Stimulated activated naive B cell treated with anti-CD40 and anti-IgM and Interleukin-4, amounts not matched to agents 10 μg/mL and 1 μg/mL and 100 μg/mL, for 72 hours (primary cell): ENCODE measurements at places on chromosomes 7 and 10.

DNA sequence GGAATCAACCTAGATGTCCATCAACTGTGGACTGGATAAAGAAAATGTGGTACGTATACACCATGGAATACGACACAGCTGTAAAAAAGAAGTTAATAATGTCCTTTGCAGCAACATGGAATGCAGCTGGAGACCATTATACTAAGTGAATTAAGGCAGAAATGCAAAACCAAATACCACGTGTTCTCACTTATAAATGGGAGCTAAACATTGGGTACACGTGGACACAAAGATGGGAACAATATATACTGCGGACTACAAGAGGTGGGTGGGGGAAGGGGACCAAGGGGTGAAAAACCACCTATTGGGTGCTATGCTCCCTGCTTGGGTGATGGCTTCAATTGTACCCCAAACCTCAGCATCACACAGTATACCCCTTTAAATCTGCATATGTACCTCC, 385.5 kb downstream of the SORCS3 start:
- no peak for DNase-seq

GRCh38 chr7:85750454-85750949, 563.6 kb upstream of the SEMA3D start:
- DNase-seq = no peak

- DNase-seq = no peak
Observed at GRCh38 chr7:91288208-91288824, 24.1 kb downstream of the FZD1 start.

DNA sequence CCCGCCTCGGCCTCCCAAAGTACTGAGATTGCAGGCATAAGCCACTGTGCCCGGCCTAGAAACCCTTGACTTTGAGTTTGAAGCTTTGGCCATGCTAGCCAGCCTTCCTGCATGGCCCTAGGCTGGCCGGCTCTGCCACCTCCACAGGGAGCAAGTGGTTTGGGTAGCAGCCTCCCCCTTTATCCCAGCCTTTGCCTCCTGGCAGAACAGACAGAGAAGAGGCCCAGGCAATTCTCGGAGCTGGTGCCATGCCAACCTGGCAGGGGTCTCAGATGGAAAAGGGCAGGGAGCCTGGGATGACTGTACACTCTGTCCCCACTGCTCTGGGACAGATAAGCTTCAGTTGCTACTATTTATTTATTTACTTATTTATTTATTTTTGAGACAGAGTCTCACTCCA, 39.4 kb downstream of the SRRM3 start:
- DNase-seq = no peak

DNA sequence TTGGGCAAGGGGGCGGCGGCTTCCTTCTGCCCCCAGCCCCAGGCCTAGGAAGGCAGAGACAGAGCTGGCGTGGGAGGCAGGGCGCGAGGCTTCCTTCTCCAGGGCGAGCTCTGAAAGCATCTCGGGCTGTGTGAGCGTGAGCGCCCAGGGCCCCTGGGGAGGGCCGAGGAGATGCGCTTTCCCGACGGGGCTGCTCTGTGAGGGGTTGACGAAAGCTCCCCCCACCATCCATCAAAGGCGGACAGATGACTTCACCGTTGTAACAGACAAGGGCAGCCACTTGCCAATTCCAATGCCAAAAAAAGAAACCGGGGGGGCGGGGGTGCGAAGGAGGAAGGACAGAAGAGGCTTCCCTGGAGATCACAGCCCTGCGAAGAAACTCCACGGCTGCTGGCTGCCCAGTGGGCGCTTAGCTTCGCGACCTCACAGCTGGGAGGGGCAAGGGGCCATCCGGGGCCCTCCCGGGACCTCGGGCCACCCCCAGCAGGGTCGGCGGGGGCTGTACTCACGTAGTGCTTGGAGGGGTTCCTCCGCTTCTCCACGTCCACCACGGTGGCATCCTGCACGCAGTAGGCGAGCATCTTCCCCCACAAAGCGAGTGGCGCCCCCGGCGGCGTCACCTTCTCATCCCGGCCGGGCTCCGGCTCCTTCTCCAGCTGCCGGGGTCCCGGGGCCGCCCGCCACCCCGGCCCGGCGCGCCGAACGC, 537 bp downstream of the SH3PXD2A start:
- DNase-seq = no peak

DNA sequence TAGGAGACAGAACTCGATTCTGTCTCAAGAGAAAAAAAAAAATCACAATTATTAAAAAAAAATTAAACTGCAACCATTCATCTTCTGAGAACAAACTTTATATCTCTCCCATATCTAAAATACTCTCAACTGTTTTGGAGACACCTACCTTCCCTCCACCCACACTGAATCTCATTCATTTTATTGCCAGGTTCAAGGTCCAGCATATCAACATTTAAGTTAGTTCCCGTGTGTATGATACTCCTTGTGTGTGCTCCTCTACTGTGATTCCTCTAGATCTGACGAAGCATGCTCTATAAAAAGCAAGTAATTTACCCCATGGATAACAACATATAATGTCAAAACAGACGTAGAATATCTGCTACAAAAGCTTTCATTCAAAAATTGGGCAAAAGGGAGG, 351.8 kb upstream of the SORCS1 start:
- no peak for DNase-seq

DNA sequence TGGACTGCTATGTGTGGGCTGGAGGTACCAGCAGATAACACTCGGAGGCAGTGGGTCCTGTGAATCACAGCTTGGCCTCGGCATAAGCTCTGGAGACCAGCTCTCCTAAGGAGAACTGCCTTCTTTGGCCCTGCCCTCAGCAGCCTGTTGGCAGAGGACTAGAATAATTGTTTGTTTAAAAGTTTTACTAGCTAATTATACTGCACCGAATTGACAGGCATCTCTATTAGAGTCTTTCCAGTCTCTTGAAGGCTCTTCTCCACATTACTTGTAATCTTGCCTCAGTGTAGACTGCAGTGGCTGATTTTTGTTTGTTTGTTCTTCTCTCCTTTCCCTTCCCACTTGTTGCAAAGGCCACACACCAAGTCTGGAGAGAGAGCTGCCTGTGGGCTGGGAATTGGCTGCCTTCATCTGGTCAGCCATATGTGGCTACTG, 183.2 kb downstream of the AUTS2 start:
- DNase-seq = no peak

GRCh38 chr7:28151965-28152364, 28.6 kb downstream of the JAZF1 start:
- DNase-seq = no peak

DNA sequence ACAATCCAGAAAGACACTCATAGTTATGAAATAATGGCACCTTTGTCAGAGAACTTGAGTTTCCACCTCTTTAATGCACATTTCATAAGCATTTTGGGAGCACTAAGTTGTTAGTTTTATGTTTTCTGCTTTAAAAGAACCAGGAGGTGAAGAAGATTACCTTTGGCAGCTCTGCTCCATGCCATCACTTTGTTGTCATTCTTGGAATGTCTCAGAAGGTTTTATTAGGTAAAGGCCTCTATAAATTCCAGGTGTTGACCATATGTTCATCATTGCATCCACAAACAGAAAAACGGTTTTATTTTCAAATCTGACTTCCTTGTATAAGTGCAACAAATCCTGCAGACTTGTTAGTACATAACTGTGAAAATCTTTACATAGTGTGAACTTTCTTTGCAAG, 424.8 kb downstream of the MDFIC start:
- no peak for DNase-seq

- DNase-seq = no peak
Observed at GRCh38 chr7:128831178-128831993, 1.2 kb downstream of the FLNC start.

DNA sequence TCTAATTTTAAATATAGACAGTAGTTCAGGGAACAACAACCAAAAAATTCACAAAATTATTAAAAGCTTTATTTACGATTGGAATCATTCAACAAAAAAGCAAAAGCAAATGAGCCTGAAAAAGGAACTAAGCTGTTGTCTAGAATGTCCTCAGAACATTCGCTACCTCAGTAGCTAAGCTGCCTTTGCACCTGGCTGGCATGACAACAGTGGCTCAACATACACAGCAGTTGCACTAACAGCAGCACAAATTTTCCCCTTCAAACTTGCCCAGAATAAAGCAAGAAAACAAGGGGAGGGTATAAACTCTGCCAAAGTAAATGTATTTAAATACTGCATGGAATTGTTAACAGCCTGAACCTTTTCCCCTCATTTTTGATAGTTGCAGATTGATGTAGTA, 70.4 kb upstream of the GRID1 start:
- DNase-seq = no peak

GRCh38 chr10:30116041-30116491, 56.7 kb upstream of the JCAD start:
- DNase-seq = no peak

GRCh38 chr10:23892296-23892695, 316.6 kb upstream of the KIAA1217 start:
- no peak for DNase-seq

DNA sequence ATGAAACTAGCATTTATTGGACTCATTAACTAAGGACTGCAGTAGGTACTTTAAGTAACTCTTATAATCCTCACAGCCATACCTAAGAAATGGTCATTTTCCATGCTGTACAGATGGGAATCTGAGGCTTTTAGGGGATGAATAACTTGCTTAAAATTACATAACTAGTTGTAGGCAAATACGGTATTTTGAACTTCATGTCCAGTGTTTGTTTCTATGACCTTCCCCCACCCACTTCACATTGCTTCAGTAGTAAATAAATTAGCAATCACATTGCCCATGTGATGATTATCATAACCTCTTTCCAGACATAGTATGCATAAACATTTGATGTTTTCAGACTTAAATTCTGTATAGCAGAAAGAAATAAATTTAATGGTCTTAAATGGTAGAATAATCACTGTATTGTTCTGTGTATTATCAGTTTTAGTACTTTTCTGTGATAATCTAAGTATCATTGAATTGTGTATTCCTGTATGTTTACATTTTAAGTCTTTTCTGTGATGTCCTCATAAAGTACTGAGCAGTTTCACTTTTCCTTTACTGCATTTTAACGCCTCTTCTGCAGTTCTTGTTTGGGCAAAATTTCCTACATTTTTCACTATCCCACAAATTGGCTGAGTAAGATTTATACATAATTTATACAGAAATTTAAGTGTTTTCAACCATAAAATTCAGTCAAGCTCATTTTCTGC, 48.3 kb downstream of the ANKIB1 start:
- no peak for DNase-seq

- no peak for DNase-seq
Observed at GRCh38 chr10:17652585-17652984, 8.6 kb downstream of the STAM start.

GRCh38 chr10:112689327-112690072, 242.5 kb downstream of the VTI1A start:
- no peak for DNase-seq

DNA sequence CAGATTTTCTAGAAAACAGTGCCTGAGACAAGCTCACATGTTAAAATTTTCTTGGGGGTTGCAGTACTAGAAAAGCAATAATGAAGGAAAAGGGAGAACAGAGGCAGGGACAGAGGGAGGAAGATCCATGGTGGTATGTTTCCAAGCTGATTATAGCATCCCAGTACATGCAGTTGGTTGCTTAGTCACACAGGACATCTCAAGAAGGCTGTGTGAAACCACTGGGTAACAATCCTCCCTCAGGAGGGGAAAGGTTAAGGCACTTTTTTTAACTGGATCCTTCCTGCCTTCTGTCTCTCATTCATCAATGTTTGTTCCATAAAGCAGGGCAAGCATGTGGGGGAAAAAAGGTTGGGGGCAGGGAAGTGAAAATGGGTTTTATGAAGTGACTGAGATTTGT, 6.1 kb upstream of the IMMP2L start:
- DNase-seq = no peak

DNA sequence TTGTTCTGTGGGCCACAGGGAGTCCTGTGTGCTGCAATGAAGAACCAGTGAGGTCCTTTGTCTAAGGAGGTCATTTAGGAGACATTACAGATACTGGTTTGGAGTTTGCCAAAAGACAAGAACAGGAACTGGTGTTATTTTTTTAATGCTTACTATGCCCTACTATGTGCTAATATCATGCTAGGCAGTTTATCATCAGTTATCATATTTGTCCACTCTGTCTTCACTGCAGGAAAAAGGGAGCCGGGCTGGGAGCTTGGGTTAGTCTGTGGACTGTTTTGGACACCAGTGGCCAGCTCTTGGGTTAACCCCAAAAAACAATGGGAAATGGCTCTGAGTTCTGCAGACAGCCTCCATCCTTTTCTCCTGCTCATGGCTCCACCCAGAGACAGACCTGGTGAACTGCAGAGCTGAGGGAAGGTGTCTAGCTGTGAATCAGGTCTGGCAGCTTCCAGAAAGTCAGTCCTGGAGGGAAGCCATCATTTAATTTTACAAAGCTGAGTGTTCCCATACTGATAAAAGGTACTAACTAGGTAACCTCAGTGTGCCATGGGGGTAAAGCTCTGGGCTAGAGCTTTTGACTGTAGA, 101.2 kb upstream of the ZNF746 start:
- no peak for DNase-seq

- no peak for DNase-seq
Observed at GRCh38 chr7:12907774-12908173, 220.3 kb downstream of the ARL4A start.

DNA sequence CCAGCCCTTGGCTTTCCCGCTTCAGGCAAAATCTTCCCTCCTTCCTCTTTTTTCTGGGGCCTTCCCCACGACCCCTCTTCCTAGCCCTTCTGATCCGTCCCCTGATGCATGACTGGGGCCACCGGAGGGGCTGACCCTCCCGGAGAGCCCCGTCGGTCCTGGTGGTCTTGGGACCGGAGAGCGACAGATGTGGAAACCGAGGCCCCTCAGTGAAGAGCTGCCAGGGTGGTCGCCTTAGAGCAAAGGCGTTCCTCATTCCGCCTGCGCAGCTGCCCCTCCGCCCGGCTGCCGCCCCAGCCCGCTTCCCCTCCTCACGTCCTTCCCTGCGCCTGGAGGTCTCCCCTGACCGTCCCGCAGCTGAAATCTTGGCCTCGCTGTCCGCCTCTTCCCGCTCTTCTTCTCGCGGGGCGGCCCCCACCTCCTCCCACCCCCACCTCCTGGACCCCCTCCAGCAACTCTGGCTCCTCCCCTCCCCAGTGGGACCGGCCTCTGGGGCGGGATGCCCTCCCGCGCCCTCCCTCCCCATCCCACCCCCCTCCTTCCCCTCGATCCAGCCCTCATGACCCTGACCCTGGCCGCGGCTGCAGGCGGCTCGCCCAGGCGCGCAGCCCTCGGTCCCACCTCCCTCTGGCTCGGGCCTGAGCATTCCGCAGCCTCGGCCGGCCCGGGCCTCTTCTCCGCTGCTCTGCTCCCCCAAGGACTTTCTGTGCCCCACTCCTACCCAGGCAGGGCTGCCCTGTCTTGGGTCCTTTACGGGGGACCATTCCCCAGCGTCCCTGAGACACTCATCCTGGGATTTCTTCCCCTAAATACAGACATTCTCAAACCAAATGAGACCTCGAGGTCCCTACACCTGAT, at the start of gene RARRES2:
Gene RARRES2 (minus strand): TSS at position 367 of the 858 bp plus-strand sequence. CDS start 1,020 bp downstream, outside the sequence.
- DNase-seq = no peak

- no peak for DNase-seq
Observed at GRCh38 chr10:3077509-3077908, 10.2 kb downstream of the PFKP start.

GRCh38 chr10:130495116-130495862, 359.1 kb downstream of the GLRX3 start:
- DNase-seq = no peak
